NCI-H69 (cell line): ENCODE measurements at places on chromosomes 16 and 17.

DNA sequence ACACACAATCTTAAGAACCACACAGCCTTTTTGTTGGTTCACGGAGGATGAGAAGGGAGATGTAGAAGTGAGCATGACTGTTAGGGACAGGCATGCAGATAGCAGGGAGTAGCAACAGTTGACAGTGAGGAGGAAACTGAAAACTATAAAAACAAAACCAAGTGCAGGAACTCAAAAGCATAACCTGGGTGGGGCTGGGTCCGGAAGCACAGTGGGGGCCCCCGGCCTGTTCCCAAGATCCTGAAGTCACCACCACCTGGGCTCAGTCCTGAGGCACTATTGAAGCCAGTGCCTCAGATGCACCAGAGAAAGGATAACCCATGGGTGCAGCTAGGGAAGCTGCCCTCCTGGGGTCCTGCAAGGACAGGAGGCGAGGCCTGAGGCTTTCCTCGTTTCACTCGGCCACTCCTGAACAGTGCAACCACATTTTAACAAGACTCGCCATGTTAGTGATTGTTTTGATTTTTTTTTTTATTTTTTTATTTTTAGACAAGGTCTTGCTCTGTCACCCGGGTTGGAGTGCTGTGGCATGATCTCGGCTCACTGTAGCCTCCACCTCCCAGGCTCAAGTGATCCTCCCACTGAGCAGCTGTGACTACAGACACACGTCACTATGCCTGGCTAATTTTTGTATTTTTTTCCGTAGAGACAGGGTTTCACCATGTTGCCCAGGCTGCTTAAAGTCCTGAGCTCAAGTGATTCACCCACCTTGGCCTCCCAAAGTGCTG, 27.7 kb upstream of the CBX4 start:
- no peak for DNase-seq

GRCh38 chr16:86222965-86223551, 287.3 kb upstream of the FOXF1 start:
- DNase-seq = no peak

DNA sequence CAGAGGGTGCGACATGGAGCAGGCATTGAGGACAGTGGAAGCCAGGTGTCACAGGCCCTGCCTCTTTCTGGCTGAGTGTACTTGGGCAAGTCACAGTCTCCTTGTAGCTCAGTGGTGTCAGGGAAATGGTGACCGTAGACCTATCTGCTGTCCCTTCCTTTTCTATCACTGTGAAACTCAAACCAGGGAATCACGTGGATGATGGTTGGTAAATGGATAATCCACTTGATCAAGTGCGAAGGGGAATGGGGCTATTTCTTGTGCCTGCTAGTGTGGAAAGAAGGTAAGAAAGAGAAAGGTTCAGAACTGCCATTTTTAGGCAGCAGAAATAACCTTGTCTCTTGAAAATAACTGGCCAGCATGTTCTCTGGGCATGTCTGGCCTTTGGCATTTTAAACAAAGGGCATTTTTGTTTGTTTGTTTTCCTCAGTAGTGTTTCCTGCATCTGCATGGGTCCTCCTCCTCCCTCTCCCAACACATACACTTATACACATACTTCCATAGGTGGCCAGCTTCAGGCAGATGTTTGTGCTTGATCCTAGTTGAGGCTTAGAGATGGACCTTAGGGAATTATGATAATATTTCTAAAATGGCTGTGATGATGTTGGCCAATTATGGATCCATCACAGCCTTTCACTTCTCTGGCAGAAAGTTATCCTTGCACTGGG, 7.1 kb downstream of the TBX4 start:
- no peak for DNase-seq

GRCh38 chr17:19238167-19238505, 970 bp downstream of the EPN2 start:
- peak; percentile 54 for DNase-seq

- no peak for DNase-seq
Observed at GRCh38 chr16:67804853-67805542, 1.4 kb downstream of the RANBP10 start.

DNA sequence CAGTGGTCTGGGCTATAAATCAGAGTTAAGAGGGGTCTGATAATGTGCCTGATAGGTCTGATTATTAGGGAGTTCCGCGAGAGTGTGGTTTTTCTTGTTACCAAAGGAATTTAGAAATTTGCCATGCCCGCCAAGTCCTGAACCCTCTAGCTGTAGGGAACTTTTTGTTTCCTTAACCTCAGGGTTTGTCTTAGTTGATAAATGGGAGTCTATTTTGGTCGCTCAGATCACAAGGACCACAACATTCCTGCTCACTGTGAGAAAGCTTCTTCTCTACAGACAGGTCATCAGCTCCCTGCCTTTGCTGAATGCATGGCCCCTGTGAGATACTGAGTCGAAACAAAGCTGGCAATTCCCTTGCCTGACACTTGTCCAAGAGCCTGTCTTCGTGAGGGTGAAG, 497.8 kb downstream of the HS3ST4 start:
- no peak for DNase-seq
